ENCODE measurements at places on chromosomes 11 and 22. TPM values are rescaled to one million over a fixed set of nuclear protein-coding genes. Genes with fewer than 3 reads are reported as not detected.

ARHGAP8 gene
- 10.3 TPM for total RNA-seq

GAS2L1 gene
- 6.2 TPM for total RNA-seq

SCO2 gene
- total RNA-seq, result 3.8 TPM

OR52A1 gene
- total RNA-seq, result not detected
